ENCODE measurements at places on chromosomes 3 and 15.

GRCh38 chr3:20039765-20040547 is at the start of gene KAT2B:
TSS of gene KAT2B (plus strand) at chr3:20040446. CDS start at chr3:20040478, 32 bp downstream.
- peak; percentile 32 for DNase-seq

DNA sequence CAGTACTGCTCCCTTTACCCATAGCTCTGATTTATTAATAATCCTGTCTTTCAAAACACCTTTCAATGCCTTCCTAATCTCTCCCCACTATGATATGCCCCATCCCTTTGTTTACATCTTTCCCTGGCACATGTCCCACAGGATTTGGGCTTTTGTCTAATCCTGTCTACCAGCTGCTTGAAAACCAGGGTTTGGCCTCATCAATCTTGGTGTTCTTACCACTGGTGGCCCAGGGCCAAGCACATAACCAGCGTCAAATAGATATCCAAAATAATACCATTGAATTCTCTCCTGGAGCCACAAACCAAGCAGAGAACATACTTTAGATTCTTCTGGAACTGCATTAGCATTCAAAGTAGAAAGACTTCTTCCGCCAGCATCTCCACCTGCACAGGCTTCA is 104.8 kb upstream of the PPP2R3A start:
- DNase-seq, result no peak

- no peak for DNase-seq
These were observed 29.1 kb downstream of the MEF2A start for GRCh38 chr15:99594916-99595315.

GRCh38 chr3:64653101-64653500 is 34.7 kb downstream of the ADAMTS9 start:
- DNase-seq, result no peak

GRCh38 chr3:174016186-174016585 is 618.6 kb downstream of the NLGN1 start:
- no peak for DNase-seq

DNA sequence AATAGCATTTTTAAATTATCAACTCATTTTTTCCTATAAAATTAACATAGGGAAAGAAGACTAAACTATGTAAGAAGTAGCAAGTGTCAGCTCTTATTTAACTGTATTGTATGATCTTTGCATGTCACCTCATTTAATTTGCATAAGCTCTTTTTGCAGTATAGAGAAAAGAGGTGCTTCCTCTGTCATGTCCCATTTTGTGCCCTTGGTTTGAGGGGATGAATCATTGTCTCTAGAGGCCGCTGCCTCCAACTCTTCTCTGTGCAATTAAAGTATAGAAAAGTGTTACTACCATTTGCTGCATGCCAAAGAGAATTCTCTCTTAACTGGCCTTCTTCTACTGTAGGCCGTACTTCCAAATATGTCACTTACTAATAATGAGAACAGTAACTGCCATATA is 93.4 kb downstream of the LRRC28 start:
- no peak for DNase-seq

DNA sequence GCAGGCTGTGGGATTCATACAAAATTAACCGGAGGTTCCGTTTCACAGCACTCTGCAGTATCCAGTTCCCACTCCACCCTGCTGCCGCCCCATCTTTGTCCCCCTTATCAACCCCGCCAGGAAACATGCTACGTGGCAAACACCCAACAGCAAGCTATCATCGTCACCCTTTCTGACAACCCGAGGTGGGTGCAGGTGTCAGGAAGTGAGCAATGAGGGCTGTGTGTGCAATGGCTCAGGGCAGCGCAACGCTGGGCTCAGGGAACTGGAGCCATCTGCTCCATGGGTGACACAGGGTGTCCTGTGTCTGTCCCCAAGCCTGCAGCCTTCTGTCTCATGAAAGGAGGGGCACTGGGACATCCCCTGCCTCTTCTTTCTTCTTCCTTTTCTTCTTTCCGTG is 60.9 kb downstream of the ATP2B2 start:
- DNase-seq, result no peak

GRCh38 chr3:190003681-190004123 is 117.0 kb downstream of the P3H2 start:
- no peak for DNase-seq

DNA sequence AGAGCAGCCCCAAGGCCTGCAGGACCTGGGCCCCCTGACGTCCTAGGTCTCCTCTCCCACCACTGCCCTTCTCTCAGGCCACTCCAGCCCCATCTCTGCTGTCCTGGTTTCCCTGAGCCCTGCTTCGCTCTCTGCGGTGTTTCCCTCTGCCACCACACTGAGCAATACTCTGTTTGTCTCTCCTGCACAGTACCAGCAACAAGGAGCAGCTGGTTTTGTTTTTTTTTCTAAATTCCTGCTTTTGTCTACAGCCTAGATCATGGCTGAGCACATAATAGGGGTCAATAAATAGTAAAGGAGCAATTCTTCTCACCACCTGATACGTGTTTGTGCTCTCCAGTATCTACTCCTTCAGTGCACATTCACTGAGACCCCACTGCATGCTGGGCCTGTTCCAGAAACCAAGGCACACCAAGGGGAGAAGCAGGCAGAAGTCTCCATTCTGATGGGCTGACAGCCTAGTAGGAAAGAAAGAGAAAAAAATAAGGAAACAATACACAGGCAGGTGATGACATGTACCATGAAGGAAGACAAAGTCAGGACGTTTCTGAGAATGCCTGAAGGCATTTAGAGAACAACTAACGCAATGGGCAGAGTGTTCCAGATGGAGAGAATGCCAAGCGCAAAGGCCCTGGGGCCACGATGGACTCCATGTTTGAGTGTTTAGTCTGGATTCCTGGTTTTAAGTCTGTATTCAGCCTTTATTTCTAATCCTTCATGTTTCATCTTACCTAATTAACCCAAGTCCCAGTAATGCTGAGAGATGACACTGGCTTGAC is 6.0 kb upstream of the ACAD9 start:
- no peak for DNase-seq

All from cortex of kidney (tissue), 1 donor.